ENCODE measurements at places on chromosomes 5 and 9. TPM values are rescaled to one million over a fixed set of nuclear protein-coding genes. Genes with fewer than 3 reads are reported as not detected.

Gene HCN1
- total RNA-seq: 2.9 TPM

Gene GPR150
- total RNA-seq: not detected

Gene FSTL4
- 5.7 TPM for total RNA-seq

Gene ZCCHC7
- total RNA-seq: 20.3 TPM

Gene TRPM3
- total RNA-seq: 7.7 TPM

Gene LCN1
- not detected for total RNA-seq

Gene SPATA31D4
- total RNA-seq: not detected

Gene DPYSL3
- total RNA-seq: 510 TPM

Gene HEMGN
- total RNA-seq: not detected

Gene RNF183
- total RNA-seq: not detected

Gene ADAMTSL2
- total RNA-seq: 0.61 TPM

Gene EGFLAM
- 0.33 TPM for total RNA-seq

Gene NXNL2
- total RNA-seq: 0.33 TPM

Gene MEGF10
- total RNA-seq: 36.5 TPM

Gene OXCT1
- total RNA-seq: 26.3 TPM

DNA sequence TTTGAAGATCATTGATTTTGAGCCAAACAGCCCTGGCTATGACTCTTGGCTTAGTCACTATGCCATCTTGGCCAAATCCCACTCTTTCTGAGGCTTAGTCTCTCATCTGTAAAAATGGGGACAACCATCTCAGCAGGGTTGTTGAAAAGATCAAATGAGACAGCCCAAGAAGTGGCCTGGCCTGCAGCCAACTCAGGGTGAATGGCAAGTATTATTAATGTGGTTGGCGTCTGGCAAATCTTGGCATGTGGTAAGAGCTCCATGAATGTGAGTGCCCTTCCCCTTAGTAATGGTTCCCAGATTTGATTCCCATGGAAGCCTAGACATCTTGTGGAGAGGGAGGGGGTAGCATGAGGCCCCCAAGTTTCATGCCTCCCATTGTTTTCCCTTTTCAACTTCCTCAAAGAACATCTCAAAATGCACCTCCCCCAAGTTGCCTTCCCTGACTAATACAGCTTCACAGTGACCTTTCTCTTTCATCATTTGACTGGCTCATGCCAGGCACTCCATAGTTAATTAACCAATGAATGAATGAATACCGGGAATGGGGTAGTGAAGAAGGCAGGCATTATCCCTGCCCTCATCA is 11.8 kb upstream of the TGFBI start:
- H3K27me3 ChIP-seq: no peaks in the 10 kb centered on the region
- no peak overlapping the region for H3K4me3 ChIP-seq
- no peak overlapping the region for H3K27ac ChIP-seq
- H3K36me3 ChIP-seq: no peaks in the 10 kb centered on the region
- H3K4me1 ChIP-seq: no peaks in the 10 kb centered on the region
- DNase-seq: no peak

GRCh38 chr5:151471276-151471675 is 23.9 kb downstream of the SLC36A1 start:
- DNase-seq: no peak
- no peaks in the 10 kb centered on the region for H3K4me1 ChIP-seq
- no peaks in the 10 kb centered on the region for H3K27me3 ChIP-seq
- peaks cover 41% of the 10 kb centered on the region for H3K36me3 ChIP-seq

GRCh38 chr5:10735569-10736276 is 25.3 kb downstream of the DAP start:
- no peak for DNase-seq
- peaks cover 49% of the 10 kb centered on the region for H3K36me3 ChIP-seq
- no peak overlapping the region for H3K4me3 ChIP-seq
- H3K4me1 ChIP-seq: no peaks in the 10 kb centered on the region
- no peak overlapping the region for H3K27ac ChIP-seq

- no peak overlapping the region for H3K4me3 ChIP-seq
- no peak overlapping the region for H3K27ac ChIP-seq
- H3K4me1 ChIP-seq: no peaks in the 10 kb centered on the region
These were observed 56.0 kb downstream of the RASGRF2 start for GRCh38 chr5:81016116-81016515.

DNA sequence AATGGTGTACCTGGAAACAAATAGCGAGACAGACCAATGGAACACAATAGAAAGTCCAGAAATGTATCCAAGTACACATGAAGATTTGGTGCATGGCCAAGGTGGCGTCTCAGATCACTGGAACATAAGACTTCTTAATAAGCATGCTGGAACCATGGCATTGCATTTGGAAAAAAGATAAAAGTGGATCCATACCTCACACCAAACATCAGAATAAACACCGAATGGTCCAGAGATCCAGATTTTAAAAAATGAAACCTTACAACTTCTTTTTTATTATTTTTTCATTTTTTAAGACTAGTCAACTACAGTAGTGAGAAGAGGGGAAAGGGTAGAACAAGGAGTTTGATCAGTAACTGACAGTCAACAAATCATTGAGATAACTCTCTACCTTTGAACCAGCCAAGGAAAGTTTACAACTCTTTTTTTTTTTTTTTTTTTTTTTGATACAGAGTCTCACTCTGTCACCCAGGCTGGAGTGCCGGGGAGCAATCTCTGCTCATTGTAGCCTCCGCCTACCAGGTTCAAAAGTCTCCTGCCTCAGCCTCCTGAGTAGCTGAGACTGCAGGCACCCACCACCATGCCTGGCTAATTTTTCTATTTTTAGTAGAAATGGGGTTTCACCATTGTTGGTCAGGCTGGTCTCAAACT is 8.8 kb upstream of the DUSP1 start:
- H3K27ac ChIP-seq: no peak overlapping the region
- no peak for DNase-seq
- no peak overlapping the region for H3K4me3 ChIP-seq
- H3K4me1 ChIP-seq: no peaks in the 10 kb centered on the region

- no peak overlapping the region for H3K27ac ChIP-seq
- DNase-seq: no peak
- H3K36me3 ChIP-seq: no peaks in the 10 kb centered on the region
- no peak overlapping the region for H3K4me3 ChIP-seq
These were observed 28.2 kb downstream of the COL15A1 start for GRCh38 chr9:98971915-98972223.

DNA sequence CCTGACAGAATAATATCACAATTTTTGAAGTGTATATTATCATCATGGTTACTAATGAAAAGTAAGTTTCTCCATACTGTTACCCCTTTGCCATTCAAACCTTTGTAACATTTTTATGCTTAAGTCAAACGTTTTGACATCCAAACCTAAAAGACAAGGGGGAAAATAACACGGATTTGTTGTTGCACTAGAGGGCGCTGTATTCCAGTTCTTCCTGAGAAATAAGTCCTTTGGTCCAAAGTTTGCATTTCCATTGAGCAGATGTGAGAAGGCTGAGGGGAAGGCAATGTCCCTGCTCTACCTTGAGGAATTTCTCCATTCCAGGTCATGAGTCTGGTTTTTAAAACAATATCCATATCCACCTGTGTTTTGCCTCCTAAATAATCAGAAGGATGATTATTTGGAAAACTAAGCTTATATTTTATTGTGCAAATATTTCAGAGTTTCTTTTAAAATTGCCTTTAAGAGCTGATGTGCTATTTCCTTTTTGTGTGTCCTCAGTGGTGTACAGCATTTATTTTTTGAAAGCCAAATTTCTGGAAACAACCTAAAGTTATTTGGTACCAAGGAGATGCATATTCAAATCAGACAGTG is 9.7 kb downstream of the LECT2 start:
- H3K27me3 ChIP-seq: no peaks in the 10 kb centered on the region
- H3K4me3 ChIP-seq: no peak overlapping the region
- no peaks in the 10 kb centered on the region for H3K36me3 ChIP-seq
- H3K27ac ChIP-seq: no peak overlapping the region

GRCh38 chr5:157216391-157217142 is 35.9 kb downstream of the ITK start:
- no peaks in the 10 kb centered on the region for H3K36me3 ChIP-seq
- no peak for DNase-seq
- no peak overlapping the region for H3K4me3 ChIP-seq
- H3K27ac ChIP-seq: no peak overlapping the region

DNA sequence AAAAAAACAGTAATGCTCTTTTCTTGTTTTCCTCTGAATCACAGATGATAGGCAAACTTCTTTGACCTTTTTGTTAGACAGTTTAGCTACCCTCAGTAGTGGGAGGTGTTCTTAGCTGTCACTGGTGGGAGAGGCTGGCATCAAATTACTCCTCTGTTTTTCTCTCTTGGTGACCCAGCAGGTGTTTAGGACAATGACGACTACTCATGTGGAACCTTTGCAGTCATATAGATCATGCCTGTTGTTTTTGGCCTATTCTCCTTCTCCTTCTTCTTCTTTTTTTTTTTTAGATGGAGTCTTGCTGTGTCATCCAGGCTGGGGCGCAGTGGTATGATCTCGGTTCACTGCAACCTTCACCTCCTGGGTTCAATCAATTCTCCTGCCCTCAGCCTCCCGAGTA is 15.4 kb upstream of the NPR2 start:
- no peaks in the 10 kb centered on the region for H3K27me3 ChIP-seq
- no peak overlapping the region for H3K27ac ChIP-seq
- DNase-seq: no peak
- H3K4me1 ChIP-seq: peaks cover 4% of the 10 kb centered on the region
- H3K36me3 ChIP-seq: no peaks in the 10 kb centered on the region

- no peak overlapping the region for H3K27ac ChIP-seq
- H3K4me1 ChIP-seq: peaks cover 2% of the 10 kb centered on the region
- H3K27me3 ChIP-seq: no peaks in the 10 kb centered on the region
- no peaks in the 10 kb centered on the region for H3K36me3 ChIP-seq
- H3K4me3 ChIP-seq: no peak overlapping the region
These were observed 6.4 kb upstream of the DCTN4 start for GRCh38 chr5:150765011-150765798.

DNA sequence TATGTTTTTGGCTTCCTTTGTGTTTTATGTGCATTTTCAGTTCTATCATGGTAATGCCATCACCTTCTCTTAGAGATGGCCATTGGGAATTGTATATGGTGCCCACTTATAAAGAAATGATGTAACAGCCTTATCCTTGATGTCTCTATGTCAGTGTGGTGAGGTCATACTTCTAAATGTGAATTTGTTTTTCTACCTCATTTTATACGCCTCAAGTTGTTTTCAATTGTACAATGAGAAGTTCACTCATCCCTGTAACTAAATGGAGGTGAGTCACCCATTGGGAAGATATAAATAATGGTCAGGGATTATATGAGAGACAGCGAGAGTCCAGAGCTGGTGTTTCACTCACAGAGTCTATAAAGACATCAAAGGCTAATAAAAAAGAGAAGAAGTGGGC is 402.4 kb downstream of the AGTPBP1 start:
- DNase-seq: no peak
- H3K27ac ChIP-seq: no peak overlapping the region
- no peaks in the 10 kb centered on the region for H3K36me3 ChIP-seq
- H3K27me3 ChIP-seq: no peaks in the 10 kb centered on the region

- no peaks in the 10 kb centered on the region for H3K4me1 ChIP-seq
- H3K27me3 ChIP-seq: no peaks in the 10 kb centered on the region
- DNase-seq: no peak
- H3K27ac ChIP-seq: no peak overlapping the region
These were observed 283.3 kb downstream of the SPOCK1 start for GRCh38 chr5:137215780-137216179.

GRCh38 chr9:137479892-137480685 is 21.0 kb upstream of the NSMF start:
- H3K27ac ChIP-seq: no peak overlapping the region
- DNase-seq: no peak
- no peak overlapping the region for H3K4me3 ChIP-seq

GRCh38 chr5:91443023-91443422 is 59.9 kb upstream of the ARRDC3 start:
- H3K4me1 ChIP-seq: peaks cover 3% of the 10 kb centered on the region
- H3K27ac ChIP-seq: no peak overlapping the region
- DNase-seq: no peak
- H3K36me3 ChIP-seq: no peaks in the 10 kb centered on the region
- H3K27me3 ChIP-seq: no peaks in the 10 kb centered on the region
- no peak overlapping the region for H3K4me3 ChIP-seq

DNA sequence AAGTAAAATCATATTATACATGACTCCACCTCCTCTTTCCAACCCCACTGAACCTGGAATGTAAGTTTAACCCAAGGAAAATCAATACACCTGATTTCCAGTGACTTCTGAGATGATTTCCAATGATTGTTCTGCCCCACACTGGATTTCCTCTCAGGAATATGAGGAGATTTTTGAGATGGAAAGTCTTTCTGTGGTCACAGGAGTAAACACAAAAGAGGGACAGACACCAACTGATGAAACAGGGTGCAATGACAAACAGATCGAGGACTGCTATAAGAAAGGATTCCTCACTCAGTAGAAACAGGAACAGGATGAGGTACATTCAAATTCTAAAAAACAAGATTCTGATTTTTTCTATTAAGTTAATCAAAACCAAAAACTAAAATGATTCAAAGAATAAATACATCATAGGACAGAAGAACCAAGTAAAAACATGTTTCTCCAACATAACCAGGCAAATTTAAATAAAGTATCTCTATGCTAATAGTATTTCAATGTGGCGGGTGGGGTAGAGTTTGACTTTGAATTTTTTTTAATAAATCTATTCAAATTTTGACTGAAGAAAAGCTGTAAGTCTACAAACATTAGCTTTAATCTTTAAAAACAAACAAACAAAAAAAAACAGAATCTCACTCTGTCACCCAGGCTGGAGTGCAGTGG is 42.1 kb downstream of the DTWD2 start:
- H3K4me3 ChIP-seq: no peak overlapping the region
- peaks cover 8% of the 10 kb centered on the region for H3K36me3 ChIP-seq
- no peaks in the 10 kb centered on the region for H3K4me1 ChIP-seq
- DNase-seq: no peak
- H3K27ac ChIP-seq: no peak overlapping the region

GRCh38 chr9:18710065-18710464 is 236.1 kb downstream of the ADAMTSL1 start:
- no peaks in the 10 kb centered on the region for H3K4me1 ChIP-seq
- H3K27me3 ChIP-seq: no peaks in the 10 kb centered on the region
- H3K4me3 ChIP-seq: no peak overlapping the region
- no peak overlapping the region for H3K27ac ChIP-seq

GRCh38 chr9:122816163-122816867 is 12.1 kb downstream of the PDCL start:
- no peak for DNase-seq
- H3K27ac ChIP-seq: no peak overlapping the region
- H3K4me1 ChIP-seq: no peaks in the 10 kb centered on the region

GRCh38 chr5:137220523-137220927 is 278.6 kb downstream of the SPOCK1 start:
- peak; percentile 43 for DNase-seq
- no peaks in the 10 kb centered on the region for H3K36me3 ChIP-seq
- H3K27ac ChIP-seq: no peak overlapping the region
- no peaks in the 10 kb centered on the region for H3K4me1 ChIP-seq

DNA sequence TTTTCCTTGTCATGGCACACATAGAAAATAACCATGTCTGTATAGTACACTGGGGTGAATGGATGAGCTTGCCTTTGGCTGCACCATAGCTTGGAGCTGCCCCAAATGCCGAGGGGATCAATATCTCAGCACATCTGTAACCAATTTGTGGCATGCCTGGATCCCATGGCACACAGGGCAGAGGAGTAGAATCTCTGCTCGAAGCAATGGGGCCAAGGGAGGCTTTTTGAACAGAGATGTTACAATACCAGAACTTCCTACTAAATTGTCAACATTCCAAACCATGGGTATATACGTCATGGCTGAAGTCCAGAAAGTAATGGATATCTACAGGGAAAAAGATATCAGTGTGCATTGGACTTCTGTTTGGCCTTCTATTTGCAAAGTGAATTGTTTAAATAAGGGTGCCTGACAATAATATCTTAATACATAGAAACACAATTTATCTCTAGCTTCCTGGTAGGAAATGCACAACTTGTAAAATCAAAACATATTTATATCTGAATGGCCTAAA is 39.0 kb downstream of the ESM1 start:
- no peak overlapping the region for H3K27ac ChIP-seq
- no peak for DNase-seq

All from H9 (cell line).